Effector CD8-positive, alpha-beta T cell (primary cell): ENCODE measurements at places on chromosomes 2 and 18.

DNA sequence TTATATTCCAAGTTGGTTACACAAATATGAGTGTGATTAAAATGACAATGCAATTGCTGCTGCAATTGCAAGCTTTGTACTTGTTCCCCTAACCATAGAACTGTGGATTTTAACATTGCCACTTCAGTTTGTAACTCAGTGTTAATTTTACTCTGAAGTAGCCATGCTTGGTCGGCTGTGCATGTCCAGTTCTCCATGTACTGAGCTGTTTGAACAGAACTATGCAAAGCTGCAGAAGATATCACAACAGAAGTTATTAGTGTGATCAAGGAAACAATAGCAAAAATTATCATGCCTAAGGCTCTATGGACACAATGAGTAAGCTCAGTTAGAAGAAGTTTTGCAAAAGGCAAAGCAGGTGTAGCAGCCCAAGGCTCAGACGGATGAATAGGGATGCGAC lies 45.3 kb downstream of the CXCR4 start:
- no peak for DNase-seq

DNA sequence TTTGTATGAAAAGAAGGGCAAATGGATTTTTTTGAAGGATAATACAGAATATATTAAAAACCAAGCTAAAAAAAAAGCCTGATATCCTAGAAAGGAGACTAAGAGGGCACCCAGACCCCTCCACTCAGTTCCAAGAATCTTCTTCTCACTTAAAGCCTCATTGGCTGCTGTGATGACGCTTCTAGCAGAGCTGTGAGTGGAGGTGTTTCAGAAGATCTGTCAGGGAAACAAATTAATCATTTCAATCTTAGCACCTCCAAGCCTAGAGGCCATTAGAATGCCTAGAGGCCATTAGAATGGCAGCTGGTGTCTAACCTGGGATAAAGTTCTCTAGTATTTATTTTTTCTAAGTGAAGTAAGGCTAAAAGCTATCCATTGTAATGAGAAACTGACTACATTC lies 164.2 kb upstream of the TMEM200C start:
- no peak for DNase-seq

GRCh38 chr2:120517751-120518469 lies 172.0 kb downstream of the INHBB start:
- DNase-seq: no peak

- DNase-seq: no peak
Measured at GRCh38 chr2:44100351-44100750, 68.3 kb upstream of the PPM1B start.

DNA sequence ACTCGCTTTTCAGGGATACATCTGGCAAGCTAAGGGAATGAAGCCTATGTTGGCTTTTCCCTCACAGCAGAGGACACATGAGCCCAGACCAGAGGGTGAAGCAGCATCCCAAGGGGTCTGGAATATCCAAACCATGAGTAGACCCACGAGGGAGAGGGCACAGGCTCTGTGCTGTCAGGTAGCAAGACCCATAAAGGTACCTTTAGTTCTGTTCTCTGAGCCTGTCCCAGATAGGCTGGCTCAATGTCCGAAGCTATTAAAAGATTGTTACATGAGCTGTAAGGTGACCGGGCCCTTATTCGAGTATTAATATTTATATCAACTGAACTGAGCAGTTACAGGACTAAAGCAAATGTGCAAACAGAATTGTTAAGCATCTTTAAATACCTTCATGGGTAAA lies 52.2 kb downstream of the TPGS2 start:
- DNase-seq: no peak

- no peak for DNase-seq
Measured at GRCh38 chr18:26322890-26323653, 96.8 kb downstream of the TAF4B start.

DNA sequence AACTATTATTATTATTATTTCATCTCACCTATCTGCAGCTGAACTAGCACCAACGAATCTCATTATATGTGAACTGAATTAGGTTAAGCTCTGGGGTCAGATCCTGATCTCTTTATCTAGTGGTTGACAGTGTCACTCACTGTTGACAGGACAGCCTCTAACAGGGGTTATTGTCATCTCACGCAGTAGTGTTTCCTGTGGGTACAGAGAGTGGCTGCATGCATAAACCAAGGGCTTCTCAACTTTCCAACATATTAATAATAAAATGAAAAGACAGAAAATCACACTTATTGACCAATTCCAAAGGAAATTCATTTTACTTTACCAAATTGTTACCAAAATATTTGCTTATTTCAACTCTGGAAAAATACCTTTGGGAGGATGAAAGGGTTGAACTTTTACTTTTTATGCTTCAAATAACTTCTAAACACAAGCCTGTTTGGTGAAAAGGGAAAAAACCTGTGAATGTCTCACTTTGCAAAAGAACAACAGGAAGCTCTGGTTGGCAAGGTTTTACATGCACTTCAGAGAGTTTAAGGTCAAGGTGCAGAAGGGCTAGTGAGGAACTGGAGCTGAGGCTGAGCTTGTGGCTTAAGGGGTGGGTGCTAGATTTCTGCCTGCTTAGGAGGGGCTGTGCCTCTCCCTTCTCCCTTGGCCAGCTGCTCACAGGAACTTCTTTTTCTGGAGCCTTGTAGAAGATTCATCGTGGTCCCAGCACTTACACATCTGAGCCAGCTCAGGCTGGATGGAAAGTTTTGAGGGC lies 72.6 kb downstream of the CTAGE1 start:
- DNase-seq: no peak

DNA sequence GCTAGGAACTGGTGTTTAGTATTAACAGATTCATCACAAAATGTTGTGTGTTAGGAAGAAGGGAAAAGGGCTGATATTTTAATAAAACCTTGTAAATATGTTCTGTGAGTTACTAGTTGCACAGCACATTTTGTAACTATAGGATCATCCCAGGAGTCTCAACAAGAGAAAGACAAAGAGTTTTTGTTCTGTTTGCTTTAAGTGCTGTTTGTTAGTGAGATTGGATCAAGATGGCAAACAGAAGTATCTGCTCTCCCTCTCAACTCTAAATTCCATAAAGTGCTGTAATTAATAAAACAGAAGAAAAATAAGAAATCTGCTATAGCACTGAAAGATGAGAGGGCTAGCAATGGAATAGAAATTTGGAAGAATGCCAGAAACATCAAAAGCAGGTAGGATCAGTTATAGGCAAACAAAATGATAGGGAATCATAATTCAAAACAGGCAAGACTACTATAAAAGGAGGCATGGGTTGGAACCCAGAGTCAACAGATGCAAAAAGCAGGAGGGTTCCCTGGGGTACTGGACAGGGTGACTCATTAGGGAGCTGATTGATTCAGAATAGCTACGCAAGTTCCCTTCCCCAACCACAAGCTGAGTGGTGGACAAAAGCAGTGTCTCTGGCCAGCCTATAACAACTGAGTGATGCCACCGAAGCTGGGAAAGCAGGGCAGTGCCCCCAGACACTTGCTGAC lies 75.8 kb downstream of the DYNC1I2 start:
- DNase-seq: no peak

GRCh38 chr2:31318361-31319336 lies 84.7 kb downstream of the EHD3 start:
- no peak for DNase-seq

DNA sequence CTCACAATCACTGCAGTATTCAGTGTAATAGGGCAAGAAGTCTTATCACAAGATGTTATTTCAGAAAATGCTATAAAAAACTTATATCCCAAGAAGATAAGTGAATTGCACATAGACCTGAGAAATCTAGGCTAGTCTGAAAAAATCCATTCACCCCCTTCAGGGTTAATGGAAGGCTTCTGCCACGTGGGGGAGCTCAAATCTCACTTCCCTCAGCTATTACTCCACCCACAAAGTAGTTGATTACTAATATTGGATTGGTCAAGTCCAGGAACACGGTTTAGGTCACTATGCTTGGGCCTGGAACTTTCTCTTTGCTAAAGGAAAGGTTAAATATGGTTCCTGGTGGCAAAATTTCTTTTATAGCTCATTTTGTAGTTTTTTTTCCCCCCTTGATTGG lies 51.2 kb upstream of the ADAM23 start:
- no peak for DNase-seq

DNA sequence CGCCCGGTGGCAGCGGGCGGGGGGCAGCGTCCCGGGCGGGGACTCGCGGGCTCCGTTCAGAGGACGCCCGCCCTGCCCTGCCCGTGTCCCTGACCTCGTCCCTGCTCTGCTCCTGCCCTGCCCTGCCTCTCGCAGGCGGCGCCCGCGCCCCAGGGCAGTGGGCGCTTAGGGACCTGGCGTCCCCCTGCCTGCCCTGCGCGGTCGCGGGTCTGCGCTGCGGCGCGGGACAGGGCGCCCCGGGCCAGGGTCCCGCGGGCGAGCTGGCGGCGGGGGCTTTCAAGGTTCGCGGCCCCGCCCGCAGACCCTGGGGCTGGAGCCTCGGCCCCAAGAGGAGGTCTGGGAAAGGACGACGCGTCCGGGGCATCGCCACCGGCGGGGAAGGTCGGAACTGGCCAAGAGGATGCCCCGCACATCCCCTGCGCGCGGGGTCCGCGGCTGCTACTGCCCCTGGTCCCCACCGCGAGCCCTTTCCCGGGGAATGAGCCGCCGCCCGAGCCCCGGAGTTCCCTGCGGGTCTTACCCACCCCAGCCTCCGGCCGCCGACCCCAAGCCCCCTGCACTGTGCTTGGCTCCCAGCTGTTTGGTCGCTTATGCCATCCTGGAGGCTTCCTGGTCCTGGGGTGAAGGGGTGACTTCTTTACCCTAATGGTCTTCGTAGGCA lies 679 bp downstream of the RNF144A start:
- no peak for DNase-seq

DNA sequence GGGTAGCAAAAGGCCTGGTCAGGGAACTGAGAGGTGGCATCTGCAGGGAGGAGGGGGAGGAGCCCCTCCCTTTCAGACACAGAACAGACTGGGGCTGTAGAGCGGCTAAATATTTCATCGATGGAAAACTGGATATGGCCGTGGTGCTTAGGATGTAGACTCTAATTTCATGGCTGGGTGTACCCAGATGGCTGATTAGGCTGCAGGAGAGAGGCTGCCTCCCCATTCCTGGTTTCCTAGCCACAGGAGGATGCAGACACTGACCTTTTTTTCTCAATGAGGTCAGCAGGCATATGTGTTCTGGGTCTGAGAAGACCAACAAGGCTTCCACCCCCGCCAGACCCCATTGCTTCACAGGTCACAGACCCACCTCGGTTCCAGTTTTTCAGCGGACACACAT lies 79.3 kb upstream of the STPG4 start:
- DNase-seq: no peak

- no peak for DNase-seq
Measured at GRCh38 chr18:62771494-62772270, 56.3 kb downstream of the PHLPP1 start.

- DNase-seq: no peak
Measured at GRCh38 chr2:161166538-161167409, 6.5 kb downstream of the TANK start.

DNA sequence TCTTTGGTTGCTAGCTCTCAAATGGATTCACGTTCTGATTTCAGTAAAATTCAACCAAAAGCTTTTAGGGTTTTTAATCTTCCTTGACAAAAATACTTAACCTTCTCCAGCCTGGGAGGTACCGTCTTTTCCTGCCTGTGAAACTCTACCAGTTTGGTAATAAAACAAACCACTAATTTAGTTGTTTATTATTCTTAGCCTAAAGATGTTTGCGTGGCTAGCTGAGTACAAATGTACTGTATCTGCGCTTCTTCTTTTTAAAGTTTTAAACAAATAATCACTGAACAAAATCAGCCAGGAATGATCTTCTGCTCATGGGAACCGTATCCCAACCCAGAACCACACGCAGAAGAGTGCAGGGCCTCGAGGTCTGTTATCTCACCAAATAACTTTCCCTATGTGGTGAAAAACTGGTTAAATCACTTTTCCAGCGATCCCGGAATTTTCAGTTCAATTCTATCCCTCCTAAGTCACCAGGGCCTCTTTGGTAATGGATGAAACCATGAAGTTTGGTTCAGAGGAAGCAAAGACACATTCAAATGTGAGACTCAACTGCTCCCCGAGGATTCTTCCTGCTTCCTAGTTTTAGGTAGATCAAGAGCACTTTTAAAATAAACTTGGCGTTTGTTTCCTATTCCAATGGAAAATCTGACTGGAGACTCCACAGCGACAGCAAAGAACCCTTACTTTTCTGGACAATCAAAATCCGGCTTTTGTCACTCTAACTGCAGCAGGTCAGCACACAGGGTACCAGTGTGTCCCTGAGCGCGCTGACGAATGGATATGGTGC lies 36.1 kb downstream of the BCL2 start:
- no peak for DNase-seq

DNA sequence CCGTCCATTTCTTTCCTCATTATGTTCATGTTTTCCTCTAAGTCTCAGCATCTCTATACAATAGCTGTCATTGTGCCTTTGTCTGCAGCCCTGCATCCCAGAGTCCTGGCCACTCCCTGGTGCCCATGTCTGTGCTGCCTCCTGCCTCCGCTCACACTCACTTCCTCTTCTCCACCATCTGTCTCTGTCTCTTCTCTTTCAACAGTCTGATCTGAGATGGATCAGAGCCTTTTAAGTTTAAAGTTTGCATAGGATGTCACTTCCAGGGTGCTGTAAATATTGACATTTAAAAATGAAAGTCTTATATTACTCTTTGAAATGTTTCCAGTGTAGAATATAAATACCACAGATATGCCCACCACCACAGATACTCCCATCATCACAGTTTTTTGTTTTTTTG lies 42.7 kb downstream of the UBE2F start:
- DNase-seq: no peak

DNA sequence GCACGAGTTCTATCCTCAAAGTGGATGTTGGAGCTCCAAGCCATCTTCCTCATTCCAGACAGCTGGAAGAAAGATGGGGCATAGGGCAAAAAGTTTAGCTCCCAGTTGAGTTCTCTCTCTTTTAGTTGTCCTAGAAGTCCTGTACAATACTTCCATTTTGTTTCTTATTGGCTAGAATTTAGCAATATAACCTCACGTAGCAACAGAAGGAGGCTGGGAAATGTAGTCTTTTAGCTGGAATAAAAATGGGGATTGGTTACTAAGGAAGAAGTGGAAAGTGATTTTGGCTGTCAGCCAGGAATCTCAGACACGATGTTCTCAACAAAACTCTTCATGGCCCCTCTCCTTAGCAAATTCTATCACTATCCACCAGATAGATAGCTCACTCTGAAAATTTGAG lies 79.9 kb downstream of the PLCL1 start:
- no peak for DNase-seq

- DNase-seq: no peak
Measured at GRCh38 chr2:3587432-3587831, 7.5 kb upstream of the COLEC11 start.

GRCh38 chr2:171271971-171272436 lies 111.3 kb upstream of the TLK1 start:
- no peak for DNase-seq

- no peak for DNase-seq
Measured at GRCh38 chr2:55899881-55900280, 23.7 kb downstream of the EFEMP1 start.

- DNase-seq: no peak
Measured at GRCh38 chr2:171670655-171671054, 16.6 kb upstream of the DYNC1I2 start.

GRCh38 chr2:163558251-163559021 lies 177.4 kb downstream of the FIGN start:
- no peak for DNase-seq

GRCh38 chr2:205366336-205367060 lies 315.8 kb upstream of the NRP2 start:
- no peak for DNase-seq
